ENCODE measurements at places on chromosomes 3 and 15. TPM values are rescaled to one million over a fixed set of nuclear protein-coding genes. Genes with fewer than 3 reads are reported as not detected.

LRRIQ4 gene
- not detected for total RNA-seq

DNA sequence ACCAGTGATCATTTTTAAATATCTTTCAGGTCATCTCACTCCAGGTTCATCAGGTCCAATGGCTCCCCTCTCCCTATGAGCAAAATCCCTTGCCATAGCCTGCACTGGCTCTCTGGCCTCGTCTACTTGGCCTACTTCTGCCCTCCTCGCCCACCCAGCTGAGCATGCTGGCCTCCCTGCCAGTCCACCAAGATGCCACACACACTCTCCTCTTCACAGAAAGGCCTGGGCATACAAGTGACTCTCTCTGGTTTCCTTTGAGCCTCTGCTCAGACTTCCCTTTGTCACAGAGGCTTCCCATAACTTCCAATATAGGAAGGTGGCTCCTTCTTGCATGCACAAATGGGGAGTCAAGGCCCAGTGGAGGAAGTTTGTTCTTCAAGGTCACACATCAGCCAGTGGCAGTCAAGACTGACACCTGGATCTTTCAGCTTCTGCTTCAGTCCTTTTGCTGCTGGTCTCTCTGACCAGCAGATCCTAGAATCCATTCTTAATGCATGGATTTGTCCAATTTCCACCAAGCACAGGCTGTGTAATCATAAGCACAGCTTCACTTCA lies 223.2 kb upstream of the HES1 start:
- DNase-seq, result no peak

TMCO5A gene
- total RNA-seq, result not detected

ACAN gene
- total RNA-seq, result 1.3 TPM

DNA sequence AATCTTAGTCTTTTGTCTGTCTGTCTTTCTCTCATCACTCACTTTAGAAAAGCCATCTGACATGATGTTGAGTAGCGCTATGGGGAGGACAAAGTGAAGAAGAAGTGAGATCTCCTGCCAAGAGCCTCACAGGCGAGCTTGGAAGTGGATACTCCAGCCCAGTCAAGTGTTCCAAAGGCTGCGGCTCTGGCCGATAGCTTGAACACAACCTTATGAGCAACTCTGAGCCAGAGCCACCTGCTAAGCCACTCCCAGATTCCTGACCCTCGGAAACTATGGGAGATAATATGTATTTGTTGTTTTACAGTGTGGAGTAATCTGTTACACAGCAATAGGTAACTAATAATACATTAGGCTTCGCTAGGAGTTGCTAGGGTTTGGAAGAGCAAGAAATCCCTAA lies 76.2 kb downstream of the MB21D2 start:
- DNase-seq, result no peak

TRIM42 gene
- not detected for total RNA-seq

DNA sequence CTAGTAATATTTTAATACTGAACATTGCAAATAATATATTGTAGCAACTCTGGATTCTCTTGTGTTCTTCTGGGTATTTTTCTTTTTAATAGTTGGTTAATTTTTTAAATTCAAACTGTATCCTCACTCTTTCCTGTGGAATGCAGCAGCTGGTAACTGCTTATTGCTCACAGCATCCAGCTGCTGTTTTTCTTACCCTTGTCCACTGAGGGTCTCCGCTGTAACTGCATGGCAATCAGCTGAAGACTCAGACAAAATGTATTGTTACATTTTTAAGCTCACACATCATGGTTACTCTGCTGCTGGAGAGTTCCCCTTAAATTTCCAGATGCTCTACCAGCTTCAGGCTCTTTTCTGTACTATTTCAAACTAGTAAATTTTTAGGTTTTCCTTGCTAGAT lies 227.6 kb downstream of the MBNL1 start:
- no peak for DNase-seq

IQCF5 gene
- not detected for total RNA-seq

DNA sequence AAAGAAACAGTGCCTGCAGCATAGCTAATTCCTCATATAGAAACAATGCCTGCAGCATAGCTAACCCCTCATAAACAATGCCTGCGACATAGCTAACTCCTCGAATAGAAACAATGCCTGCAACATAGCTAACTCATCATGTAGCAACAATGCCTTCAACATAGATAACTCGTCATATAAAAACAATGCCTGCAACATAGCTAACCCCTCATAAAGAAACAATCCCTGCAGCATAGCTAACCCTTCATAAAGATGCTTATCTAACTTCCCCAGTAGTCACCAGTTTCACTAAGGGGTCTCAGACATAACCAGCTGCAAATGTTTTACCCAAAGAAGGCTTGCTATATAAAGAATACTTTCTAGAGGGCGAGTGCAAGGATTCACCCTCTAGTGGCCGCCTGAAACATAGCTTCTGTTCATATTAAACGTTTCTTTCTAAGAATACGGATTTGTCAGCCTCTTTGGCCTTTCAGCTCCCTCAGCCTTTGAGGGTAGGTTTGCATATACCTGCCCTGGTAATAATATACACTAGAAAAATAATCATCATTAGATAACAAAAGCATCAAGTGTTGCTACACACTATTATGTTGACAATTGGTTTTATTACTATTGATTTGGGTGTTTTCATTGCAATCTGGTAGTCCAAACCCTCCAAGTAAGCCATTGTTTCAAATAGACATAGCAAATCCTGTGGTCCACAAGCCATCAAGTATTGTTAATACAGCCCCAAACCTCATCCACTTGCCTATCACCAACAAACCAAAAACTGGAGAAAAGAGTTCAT lies 44.4 kb upstream of the FAN1 start:
- peak; percentile 16 for DNase-seq

DNA sequence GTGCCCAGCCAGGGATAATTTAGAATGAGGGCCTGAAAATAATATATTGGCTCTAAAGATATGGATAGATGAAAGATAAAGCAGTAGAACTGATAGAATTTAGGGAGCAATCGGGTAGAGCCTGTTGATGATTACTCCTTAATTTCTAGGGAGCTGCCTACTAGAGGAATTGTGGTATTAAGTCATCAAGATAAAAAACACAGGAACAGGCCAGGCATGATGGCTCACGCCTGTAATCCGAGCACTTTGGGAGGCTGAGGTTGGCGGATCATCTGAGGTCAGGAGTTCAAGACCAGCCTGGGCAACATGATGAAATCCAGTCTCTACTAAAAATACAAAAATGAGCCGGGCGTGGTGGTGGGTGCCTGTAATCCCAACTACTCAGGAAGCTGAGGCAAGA lies 130.4 kb downstream of the PCCB start:
- no peak for DNase-seq

TNFAIP8L3 gene
- total RNA-seq, result 11.2 TPM

GRCh38 chr3:32837366-32837765 lies 19.6 kb downstream of the TRIM71 start:
- no peak for DNase-seq

DNA sequence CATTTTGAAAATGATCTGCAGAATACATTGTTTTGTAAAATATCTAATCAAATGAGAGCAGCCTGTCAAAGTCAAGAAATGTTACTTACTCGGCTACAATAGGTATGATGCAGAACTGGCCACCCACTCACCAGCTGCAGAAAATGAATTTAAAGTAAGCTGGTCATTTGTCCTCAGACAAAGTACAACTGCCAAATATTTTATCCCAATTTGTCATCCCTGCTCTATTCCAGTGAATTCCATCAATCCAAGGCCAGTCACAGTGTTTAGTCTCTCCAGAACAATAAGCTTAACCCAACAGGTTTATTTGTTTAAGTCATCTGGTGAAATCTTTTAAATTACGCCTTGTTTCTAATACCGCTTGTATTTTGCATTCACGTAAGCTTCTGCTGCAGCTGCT lies 46.6 kb upstream of the TCF12 start:
- no peak for DNase-seq

DNA sequence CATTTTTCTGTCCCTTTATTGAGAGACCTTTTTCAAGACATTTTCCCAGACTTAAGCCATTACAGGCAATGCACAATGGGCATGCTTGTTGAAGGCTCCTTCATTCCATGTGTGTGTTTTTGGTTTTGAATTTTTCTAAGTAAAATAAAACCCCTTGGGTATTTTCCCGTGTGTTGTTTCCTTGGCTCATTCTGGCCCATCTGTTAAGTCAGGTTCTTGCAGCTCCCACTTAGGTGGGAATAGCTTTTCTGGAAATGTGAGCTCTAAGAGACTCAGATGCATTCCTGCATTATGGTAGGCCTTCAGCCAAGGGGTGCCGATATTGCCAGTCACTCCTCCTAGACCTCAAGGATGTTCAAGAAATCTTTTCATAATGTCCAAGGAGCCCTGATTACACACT lies 314.9 kb downstream of the CACNA2D3 start:
- DNase-seq, result no peak

GRCh38 chr3:12750223-12750622 lies 8.8 kb downstream of the TMEM40 start:
- DNase-seq, result no peak

SRGAP3 gene
- 9.0 TPM for total RNA-seq

CILP gene
- total RNA-seq, result 14.7 TPM

ADCY5 gene
- total RNA-seq, result 7.8 TPM

THPO gene
- 0.14 TPM for total RNA-seq

GUCA1C gene
- total RNA-seq, result not detected

GRCh38 chr15:58329781-58330671 lies 101.8 kb upstream of the LIPC start:
- DNase-seq, result no peak

GALK2 gene
- 39.7 TPM for total RNA-seq

DNA sequence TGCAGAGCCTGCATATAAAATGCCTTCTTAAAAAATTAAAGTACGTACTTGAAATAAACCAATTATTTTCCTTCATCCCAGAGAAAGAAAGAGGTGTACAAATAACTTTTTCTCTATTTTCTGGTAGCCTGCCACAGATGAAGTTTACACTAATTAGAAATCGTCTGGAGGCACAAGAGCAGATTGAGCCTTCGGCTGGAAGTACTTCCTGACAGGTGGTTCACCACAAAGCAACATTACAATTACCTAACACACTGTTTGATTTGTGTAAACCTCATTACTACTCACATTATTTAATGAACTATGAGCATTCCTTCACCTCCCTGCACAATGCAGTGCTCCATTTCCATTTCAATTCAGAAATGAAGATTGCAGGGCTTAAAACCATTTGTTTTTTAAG lies 856.1 kb downstream of the SI start:
- no peak for DNase-seq

DNA sequence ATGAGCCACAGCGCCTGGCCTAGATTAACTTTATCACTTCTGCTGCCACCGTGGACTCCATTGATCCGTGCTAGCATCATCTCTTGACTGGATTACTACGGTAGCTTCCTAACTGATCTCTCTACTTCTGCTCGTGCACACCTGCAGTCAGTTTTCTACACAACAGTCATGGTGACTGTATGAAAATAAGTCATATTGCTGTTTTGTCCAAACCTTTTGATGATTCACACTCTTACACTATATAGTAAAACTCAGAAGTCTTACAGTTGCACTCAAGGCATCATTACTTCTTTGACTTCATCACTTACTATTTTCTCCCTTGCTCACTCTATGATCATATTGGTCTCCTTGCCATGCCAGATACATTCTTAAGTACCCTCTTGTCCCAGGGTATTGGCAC lies 10.1 kb downstream of the PDCD6IP start:
- no peak for DNase-seq

- no peak for DNase-seq
Measured at GRCh38 chr3:5285439-5285838, 97.9 kb downstream of the EDEM1 start.

DNA sequence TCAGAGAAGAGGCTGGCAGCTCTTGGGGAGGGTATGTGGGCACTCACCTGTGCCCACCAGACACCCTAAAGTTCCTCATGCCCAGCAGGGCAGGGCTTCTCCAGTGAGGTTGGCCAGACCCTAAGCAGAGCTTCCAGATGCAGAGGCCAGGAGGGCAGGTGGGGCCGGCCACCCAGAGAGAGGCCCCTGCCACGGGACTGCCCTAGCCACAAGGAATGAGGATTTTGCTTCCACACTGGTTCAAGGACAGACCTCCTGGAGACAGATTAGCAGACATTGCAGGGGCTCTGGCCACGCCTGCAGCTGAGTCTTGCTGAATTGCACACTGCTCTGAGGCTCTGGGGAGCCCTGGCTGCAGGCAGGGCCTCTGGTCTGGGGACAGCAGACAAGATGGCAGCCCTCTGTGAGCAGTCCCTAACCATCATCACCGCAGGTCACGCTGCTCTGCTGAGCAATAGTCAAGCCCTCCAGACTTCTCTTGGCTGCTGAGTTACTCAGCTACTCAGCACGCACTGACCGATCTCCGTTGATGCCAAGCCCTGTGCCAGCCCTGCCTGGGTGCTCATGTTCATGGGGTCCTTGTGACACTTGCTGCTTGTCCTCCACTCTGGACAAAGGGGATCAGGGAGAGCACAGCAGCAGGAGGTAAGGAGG lies 117.4 kb upstream of the ABHD17C start:
- no peak for DNase-seq
